Cardiac fibroblast (primary cell): ENCODE measurements at places on chromosomes 6 and 20.
A peak's percentile ranks its signal among the peaks of the same experiment; 100 is the strongest.

DNA sequence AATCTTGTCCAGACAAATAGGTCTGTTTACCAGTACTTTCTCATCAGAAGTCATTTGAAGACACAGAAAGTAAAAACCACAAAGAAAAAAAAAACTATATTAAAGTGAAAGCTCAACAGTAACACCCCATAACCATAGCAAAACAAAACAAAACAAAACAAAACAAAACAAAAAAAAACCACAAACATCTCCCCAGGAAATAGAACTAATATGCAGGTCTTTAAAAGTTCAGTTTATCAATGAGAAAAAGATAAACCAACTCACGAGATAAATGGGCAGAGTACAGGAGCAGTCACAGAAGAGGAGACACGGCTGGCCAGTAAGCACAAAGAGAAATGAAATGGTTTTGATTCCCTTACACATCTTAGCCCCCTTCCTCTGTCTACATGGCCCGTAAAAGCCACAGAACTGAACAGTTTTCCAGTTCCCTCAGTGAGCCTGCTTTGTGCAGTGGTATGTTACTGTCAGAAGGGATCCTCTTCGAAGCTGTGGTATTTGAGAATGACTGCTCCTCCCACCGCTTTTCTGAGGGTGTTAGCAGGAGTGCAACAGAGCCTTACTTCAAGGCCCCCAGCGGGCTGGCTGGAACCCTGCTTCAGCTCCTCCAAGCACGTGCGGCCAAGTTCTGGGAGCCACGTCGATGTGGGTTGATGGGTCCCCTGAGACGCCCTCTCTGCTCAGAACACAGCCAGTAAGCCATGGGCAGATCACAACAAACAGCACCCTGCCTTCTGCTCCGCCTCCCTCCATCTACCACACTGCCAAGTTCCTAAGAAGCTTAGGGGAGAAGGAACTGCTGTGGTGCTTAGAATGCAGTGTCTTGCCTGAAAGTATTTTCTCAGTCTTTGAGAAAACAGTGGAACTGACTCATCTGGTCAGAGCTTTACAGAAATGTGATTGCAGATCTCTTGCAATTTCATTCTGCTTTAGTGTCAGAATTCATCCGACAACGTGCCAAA, 14.0 kb downstream of the UST start:
- peak; percentile 93 for DNase-seq

DNA sequence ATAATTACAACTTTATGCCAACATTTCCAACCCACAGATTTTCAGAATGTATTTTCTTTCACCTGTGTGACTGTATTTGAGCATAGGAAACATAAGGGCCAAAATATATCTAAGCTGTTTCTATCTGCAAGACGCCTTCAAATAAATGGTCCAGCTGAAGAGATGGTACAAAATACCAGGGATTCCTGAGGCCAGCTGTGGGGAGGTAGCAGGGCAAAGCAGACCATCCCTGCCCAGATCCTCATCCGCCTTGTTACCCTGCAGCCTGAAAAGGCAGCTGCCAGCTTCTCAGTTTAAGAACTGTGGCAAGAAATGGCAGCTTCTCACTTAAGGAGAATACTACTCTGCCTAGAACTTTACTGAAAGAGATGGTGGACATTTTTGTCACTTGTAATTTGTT, 143.3 kb downstream of the KHDC1L start:
- no peak for DNase-seq

- DNase-seq, result no peak
Measured at GRCh38 chr6:110589865-110590513, 113.6 kb upstream of the SLC22A16 start.

DNA sequence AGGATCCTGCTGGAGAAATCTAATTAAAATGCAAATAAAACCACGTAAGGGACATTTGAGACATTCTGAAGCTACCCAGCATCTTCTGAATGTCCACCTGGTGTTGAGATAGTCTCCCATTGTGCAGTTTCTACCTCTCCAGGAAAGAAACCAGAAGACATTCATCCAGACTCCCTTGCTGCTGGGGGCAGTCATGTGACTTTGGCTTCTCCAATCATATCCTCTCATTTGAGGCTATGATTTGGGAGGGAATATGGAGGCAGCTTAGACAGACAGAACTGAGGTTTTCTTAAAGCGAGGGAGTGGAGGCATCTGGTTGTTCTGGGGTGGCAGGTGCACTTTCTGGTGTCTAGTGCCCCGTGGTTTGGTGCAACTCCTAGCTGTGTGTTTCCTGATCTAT, 315.2 kb upstream of the SULF2 start:
- DNase-seq, result no peak

- DNase-seq, result peak; percentile 55
Measured at GRCh38 chr6:139881728-139882211, 507.3 kb upstream of the CITED2 start.

GRCh38 chr20:13271098-13271497, 50.0 kb downstream of the ISM1 start:
- DNase-seq, result no peak

DNA sequence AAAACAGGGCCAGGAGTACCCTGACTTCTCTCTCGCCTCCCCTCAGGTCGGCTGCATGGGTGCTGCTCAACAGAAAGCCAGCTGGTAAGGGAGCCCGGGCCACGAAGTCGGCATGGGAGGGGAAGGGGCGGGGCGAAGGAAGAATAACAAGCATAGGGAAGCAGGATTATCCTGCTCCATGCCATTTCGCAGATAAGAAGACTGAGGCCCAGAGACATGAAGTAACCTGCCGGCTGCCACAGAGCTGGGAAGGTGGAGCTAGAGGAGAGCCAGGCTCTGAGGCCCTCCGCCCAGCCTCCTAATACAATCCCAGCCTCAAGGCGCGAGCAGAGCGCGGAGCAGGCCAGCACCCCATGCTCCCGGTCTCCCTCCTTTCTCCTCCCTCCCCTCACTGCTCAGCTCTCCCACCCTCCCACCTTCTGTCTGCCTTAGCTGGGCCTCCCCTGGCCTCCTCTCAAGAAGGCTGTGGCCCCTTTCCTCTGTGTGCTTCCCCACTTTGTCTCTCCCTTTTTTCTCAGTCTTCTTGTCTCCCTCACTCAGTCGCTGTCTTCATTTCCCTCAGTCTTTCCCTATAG, 13.2 kb upstream of the HMGA1 start:
- DNase-seq, result peak; percentile 33

- DNase-seq, result no peak
Measured at GRCh38 chr6:38845931-38846330, 130.8 kb downstream of the DNAH8 start.

DNA sequence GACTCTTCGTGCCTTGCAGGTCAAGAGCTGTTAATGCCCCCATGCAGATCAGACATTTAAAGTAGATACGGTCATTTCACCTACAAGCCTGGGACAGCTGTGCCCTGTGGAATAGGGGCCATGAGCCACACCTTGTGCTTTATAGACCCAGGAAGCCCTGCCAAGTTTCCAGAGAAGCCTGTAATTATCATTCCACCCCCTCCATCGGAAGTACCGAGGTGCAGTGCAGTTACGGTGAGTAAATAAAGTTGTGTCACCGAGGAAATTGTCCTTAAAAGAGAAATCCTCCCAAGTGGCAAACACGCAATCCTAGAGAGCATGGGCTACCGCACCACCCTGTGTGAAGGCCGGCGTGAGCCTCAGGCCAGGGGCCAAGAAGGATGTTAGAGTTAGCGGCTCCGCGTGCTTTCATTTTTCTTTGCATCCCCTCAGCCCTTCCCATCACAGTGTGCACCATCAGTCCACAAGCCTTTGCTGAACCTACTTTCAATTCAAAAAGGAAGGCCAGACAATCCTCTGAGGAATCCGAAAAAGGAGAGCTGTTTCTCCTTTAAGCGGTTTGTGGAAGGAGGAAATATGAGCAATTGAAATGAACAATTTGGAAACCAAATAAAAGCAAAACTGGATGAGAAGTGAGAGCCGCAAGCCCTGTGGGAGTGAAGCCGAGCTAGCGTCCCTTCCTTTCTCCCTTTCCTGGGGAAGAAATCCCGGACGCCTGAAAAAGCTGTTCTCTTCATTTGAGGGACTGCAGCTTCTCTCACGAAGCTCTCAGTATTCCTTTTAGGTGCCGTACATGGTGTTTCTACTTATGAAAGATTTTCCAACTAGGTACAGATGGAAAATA, 183.3 kb upstream of the PDE10A start:
- DNase-seq, result no peak

GRCh38 chr6:50816115-50816675, 2.5 kb upstream of the TFAP2B start:
- DNase-seq, result peak; percentile 77

GRCh38 chr6:155883741-155884140, 428.1 kb upstream of the NOX3 start:
- peak; percentile 4 for DNase-seq

GRCh38 chr6:119334535-119335264, 14.9 kb downstream of the MAN1A1 start:
- DNase-seq, result peak; percentile 34

DNA sequence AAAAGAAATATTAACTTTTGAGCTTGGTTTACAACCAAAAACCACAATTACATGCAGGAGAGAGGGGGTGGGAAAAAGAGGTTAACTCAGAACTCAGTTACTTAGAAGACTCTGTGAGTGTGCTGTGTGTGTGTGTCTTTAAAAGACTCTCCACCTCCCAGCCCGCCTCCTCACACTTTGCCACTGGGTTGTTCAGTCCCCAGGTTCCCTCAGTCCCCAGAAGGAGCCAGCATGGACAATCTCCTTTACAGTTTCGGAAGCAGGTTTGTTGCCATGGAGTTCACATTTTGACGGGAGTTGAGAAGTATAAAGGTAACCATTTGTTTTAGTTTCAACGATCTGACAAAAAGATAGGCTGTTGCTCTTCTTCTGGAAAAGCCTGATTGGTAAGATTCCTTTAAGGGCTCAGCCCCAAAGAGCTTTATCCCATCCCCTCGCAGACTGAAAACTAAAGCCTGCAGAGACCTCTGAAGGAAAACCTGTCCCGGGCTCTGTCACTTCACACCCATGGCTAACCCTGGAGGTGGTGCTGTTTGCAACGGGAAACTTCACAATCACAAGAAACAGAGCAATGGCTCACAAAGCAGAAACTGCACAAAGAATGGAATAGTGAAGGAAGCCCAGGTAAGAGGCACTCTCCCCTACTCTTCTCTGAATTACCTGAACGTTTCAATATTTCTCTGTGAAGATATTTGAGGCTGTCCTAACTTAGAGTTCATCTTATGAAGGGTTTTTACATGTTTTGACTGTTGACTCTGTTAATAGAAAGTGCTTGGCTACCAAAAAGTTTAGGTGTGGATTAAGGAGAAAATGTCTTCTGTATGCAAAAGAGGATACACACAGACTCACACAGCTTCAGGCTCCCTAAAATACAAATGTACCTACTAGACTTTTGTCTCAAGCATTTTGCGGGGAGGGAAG, at the start of gene SPTLC3:
Gene SPTLC3 (plus strand): TSS at position 212 of the 921 bp plus-strand sequence. CDS start 296 bp downstream, at position 508.
- peak; percentile 33 for DNase-seq

GRCh38 chr20:36726168-36726567, 19.7 kb downstream of the NDRG3 start:
- DNase-seq, result no peak

GRCh38 chr20:62331347-62331746, 28.6 kb downstream of the ADRM1 start:
- DNase-seq, result no peak

GRCh38 chr6:30725713-30726505, 5.8 kb downstream of the TUBB start:
- peak; percentile 73 for DNase-seq

- DNase-seq, result no peak
Measured at GRCh38 chr20:31522731-31523130, 8.5 kb downstream of the HM13 start.

DNA sequence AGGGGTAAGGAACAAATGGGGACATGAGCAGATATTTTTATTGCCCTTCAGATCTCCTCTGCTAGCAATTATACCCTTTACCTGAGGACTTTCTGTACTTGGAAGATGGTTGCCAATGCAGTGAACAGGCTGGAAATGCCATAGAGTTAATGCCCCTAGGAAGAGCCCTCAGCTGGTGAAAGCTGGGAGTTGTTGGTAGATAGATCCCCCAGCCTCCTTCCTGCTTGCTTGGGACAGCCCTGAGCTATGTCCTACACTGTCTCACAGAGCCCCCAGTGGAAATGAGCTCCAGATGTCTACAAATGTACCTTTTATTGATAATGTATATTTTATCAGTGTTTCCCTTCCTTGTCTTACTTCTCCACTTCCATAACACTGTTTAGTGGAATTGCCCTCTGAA, 87.6 kb upstream of the PAK5 start:
- DNase-seq, result no peak

DNA sequence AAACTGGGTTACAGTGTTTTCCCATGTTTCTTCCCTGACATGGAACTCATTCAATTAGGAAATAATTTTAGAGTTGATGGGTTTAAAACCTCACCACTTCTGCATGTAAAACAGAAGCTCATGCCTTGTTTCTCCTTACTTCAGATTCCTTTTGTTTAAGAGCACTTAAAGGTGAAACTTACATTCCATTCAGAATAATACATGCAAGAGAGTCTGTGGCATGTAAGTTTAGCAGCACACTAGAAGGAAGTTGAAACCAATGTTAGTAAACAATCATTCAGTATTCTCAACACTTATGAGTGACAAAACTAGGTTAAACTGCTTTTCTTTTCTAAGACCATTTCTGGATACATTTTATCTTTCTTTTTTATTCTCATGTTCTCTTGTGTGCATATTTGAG, 495.6 kb upstream of the PTCHD4 start:
- no peak for DNase-seq

DNA sequence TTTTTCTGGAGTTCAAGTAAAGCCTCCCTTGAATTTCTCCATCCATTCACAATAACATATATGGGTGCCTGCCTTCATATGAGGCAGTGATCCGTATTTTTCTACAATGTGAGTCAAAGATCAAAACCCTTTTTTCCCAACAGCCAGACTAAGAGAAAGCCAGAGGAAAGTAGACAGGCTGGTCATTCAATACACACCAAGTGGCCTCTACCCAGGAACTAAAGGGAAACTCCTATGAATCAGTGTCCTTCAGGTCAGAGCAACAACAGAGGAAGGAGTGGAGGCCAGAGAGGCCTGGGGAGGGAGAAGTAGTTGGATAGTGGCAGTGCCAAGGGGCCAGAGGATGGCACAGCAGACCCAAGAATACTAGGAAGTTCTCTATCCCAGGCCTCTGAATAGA, 23.8 kb downstream of the SIM1 start:
- DNase-seq, result no peak

- peak; percentile 40 for DNase-seq
Measured at GRCh38 chr6:20876036-20876435, 341.8 kb downstream of the CDKAL1 start.

DNA sequence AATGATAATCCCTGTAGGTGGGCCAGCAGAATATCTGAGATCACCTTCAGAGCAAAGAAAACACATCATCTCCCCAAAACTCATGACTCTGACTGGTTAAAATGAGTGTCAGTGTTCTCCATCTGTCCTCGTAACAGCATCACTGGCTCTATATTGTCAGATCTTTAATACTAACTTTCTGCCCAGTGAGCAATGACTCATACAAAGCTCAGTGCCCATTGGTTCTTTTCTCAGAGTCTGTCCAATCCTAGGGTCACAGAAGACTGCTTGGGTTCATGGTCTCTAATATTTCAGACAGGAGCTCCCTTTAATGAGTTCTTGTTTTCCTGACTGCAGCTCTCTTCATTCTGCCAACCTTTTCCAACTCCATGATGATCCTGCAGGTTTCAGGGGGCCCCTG, 36.4 kb downstream of the HLA-DPB1 start:
- DNase-seq, result peak; percentile 49

DNA sequence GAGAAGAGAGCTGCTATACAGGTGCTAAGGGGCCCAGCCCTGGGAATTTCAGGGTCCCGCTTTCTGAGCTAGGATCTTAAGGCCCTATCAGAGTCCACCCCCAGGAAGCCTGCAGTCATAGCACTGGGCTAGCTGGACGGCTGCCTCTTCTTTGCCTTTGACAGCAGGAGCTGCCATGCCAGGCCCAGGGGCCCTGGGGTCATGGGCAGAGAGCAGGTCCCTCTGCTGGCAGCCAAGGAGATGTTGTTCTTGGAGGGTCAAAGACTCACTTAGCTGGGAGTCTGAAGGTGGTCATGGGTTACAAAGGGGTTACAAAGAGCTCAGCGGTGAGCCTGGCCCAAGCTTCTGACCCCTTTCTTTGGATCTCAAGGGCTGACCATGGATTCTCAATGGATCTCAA, 52.7 kb downstream of the RPP21 start:
- no peak for DNase-seq
